ENCODE measurements at places on chromosomes 2 and 18. TPM values are rescaled to one million over a fixed set of nuclear protein-coding genes. Genes with fewer than 3 reads are reported as not detected.
A peak's percentile ranks its signal among the peaks of the same experiment; 100 is the strongest.

MROH2A gene
- 0.02 TPM for polyA plus RNA-seq

- DNase-seq: no peak
These were observed 178.8 kb downstream of the TTC32 start for GRCh38 chr2:19723021-19723420.

DNA sequence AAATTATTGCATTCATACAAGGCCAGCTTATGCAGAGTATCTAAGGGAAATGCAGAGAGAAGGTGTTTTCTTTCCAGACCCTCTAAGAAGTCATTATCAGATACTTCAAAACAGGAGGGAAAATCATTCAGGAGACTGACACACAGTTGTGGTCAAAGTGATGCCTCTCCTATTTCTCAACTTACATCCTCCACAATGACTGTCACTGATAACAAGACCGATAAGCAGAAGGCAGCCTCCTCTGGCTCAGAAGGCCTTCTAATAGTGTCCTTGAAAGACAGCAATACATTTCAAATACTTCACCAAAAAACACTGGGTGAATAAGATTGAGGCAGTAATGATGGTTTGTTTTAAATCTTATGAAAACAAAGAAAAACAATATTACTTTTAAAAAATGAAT lies 199.7 kb downstream of the PIEZO2 start:
- no peak for DNase-seq

GRCh38 chr18:69217196-69218000 lies 183.3 kb upstream of the DOK6 start:
- DNase-seq: no peak

DNA sequence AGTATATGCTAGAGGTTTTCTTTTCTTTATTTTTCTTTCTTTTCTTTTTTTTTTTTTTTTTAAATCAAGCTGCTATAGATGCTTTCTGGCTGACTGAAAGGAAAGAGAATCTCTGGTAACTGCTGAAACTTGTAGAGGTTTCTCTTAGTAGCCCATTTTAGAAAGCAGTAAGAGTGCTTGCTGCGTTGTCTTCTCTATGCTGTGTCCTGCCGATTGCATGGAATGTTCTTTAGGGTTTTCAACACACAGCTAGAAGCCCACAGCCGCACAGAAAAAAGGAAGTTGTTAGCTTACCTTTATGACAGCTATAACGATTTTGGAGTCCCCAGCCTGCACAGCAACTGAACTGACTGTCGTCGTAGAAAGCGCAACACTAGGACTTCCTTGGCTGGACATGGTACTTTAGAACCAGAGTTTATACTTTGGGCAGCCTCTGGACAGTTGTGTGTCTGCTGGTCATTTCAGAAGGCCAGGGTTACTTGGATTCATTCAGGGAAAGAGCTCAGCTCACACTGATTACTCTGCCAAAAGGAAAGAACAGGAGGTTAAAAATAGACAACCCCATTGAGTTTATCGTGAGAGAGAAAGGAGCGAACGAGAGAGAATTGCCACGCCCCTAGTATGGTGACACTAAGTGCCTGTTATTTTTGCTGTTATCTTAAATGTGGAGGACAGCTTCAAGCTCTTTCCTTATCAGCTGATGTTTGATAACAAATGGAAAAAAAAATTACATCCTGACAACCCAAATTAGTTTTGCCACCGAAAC lies at the start of gene CCDC141:
Gene CCDC141, minus strand, starts transcription at position 592 of the 766 bp plus-strand sequence. Its CDS starts 196 bp downstream, at position 396.
- peak; percentile 23 for DNase-seq

DNA sequence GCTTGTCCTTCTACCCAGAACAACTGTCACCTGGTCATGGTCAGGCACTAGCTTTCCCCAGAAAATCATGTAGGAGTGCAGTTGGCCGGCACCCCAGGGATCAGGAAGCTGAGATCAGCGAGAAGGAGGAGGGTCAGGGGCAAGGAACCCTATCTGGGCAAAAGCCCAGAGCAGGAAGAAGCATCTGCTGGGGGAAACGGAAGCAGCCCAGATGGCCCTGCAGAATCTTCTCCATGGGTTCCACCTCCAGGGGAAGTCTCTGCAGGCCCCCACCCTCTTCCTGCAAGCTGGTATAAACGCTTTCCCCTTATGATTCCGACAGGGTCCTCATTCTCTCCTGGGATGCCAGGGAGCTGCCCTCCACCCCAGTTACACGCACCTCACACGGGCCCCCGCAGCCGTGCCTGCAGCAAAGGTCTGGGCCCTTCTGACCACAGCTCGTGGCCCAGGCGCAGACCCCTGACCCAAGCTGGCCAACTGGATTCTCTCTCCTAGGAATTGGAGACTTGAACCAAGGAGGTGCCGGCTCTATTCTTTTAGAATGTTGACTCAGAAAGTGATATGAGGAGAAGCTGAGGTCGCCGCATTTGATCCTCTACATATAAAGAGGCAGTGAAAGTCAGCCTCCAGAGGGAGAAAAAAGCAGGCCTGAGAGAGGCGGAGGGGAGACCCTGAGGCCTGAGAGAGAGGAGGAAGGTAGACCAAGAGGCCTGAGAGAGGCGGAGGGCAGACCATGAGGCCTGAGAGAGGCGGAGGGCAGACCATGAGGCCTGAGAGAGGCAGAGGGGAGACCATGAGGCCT lies 71.0 kb downstream of the STPG4 start:
- DNase-seq: peak; percentile 53
